ENCODE measurements at places on chromosomes 7 and 10.

DNA sequence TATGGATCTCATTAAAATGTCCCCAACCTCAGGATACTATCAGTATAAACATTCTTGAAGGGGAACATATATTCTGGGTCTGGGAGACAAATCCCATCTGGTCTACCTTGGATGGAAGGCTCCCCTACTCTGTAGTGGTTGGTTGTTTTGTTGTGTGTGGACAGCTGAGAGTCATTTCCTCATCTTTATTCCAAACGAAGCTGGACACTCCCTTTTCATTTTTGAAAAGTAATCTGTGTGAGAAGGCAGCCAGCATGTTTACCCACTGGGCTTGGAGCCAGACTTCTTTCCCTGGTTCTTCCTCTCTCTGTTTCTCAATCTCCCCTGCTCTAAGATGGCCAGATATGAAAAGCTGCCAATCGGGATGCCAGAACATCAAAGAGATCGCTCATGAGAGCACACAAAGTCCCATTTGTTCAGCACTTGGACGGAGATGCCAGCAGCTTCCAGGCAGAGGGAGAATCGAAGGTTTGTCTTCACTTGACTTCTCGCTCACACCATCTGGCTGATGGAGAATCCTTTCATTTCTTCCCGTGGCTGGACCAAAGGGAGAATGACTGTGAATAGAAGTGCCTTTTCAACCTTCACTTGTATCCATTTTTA lies 108.1 kb upstream of the AGR3 start:
- peak; percentile 87 for DNase-seq

- DNase-seq: no peak
These were observed at the start of gene SLIT1 for GRCh38 chr10:97185326-97186058. Gene SLIT1, minus strand, starts transcription at chr10:97185959. Its CDS starts 285 bp downstream, at chr10:97185674.

DNA sequence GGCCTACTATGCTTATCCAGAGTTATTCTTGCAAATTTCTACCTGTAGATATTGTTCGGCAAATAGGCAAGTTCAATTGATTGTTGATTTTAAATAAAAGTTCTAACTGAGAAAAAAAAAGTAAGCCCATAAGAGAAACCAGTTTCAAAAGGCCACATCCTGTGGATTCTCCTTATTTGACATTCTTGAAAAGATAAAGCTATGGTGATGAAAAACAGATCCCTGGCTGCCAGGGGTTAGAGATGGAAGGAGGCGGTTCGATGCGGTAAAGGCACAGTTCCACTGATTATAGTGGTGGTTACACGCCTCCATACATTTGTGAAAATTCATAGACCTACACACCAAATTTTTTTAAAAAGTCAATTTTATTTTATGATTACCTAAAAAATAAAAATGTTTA lies 347.8 kb downstream of the KCNMA1 start:
- no peak for DNase-seq

DNA sequence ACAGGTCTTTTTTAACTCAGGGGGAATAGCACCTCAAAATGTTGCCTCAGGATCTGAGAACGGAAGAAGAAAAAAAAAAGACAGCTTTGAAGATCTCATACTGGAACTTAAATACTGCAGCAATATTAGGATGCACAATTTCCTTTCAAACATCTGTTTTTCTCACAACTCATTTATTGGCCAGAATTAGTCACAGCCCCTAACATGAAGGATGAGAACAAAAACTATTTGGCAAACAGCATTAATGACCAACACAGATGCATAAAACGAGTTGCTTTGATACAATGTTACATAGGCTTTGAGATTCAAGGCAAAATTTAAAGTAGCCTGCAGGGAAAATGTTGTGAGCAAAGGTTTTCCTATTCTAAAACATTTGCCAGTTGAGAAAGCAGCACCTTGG lies 36.5 kb downstream of the JMJD1C start:
- no peak for DNase-seq

- no peak for DNase-seq
These were observed 360.8 kb downstream of the CRPPA start for GRCh38 chr7:16060502-16060901.

DNA sequence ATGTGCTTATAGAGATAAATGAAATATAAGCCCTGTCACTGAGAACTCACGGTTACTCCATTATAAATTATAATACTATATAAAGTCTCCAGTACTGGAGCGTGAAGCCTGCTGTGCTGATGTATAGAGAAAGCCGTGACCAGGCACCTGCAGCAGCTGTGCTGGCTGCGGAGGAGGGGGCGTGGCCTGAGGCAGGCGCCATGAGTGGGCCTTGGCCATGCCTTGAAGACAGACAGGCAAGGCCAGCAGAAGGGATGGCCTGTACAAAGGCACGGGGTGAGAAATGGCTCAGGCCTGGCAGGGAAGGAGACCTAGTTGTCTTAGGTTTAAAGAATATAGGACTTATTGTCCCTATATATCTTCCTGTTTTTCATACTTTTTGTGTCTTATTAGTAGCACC lies 218.5 kb upstream of the STK17A start:
- no peak for DNase-seq

GRCh38 chr7:106053109-106053508 lies 59.0 kb downstream of the SYPL1 start:
- no peak for DNase-seq

DNA sequence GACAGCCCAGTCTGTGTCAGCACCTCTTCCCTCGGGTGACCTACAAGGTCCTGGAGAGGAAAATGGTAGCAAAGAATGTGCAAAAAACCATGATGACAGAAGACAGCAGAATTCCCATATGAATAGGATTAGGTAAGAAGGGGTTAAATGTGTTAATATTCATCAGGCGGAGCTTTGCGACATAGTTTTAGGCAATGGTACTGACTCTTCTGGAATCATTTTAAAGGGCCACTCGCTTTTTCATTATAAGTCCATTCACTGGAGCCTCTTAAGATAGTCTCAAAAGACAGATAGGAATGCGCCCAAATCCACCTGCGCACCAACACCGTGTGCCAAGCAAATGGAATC lies 38.2 kb downstream of the DLG5 start:
- no peak for DNase-seq

DNA sequence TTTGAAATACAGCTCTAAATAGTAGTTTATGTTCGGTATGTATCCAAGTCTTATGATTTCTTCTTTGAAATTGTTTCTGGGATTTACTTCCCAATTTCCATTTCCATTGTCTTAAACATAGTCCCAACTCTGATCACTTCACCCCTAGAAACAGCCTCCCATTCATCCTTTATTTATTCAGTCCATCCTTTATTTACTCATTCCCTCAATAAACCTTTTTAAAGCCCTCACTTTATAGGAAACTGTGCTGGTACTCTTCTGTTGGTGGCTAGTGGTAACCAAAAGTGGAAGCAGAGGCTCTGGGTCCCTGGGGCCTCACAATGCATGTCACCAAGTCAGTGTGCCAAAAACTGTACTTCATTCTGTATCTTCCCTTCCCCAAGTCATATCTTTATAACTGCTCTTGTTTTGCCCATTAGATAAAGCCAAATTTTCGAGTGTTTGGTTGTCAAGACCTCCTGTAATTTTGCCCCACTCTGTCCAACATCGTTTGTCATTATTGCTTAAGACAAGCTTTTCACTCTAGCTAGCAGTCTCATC lies 3.9 kb upstream of the EPC1 start:
- DNase-seq: no peak

- DNase-seq: no peak
These were observed 37.9 kb downstream of the ADAM12 start for GRCh38 chr10:126350216-126350992.

GRCh38 chr10:78579995-78580394 lies 488.8 kb upstream of the ZMIZ1 start:
- DNase-seq: no peak

GRCh38 chr10:2130705-2131305 lies 393.5 kb upstream of the ADARB2 start:
- DNase-seq: no peak

GRCh38 chr10:124731551-124731950 lies 12.6 kb downstream of the FAM53B start:
- DNase-seq: no peak

- peak; percentile 24 for DNase-seq
These were observed 851.5 kb upstream of the COBL start for GRCh38 chr7:52168085-52168484.

DNA sequence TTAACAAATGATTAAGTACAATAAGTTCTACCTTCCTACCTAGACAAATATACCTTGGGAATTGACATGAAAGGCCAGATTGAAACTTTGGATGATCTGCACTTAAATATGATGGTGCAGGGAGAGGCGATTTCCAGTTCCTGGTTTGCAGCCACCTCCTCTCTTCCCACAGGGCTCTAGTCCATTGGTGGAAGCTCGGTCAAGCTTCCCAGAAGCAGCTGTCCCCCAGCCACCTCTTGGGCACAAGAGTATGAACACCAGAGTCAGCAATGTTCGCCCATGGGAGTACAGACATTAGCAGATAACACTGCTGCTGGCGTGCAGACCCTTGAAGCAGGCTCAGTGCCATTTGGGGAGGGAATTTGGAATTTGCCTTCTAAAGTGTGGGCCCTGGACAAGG lies 1.5 kb upstream of the CPVL start:
- DNase-seq: no peak

GRCh38 chr7:127885222-127885772 lies 145.9 kb downstream of the LRRC4 start:
- no peak for DNase-seq

DNA sequence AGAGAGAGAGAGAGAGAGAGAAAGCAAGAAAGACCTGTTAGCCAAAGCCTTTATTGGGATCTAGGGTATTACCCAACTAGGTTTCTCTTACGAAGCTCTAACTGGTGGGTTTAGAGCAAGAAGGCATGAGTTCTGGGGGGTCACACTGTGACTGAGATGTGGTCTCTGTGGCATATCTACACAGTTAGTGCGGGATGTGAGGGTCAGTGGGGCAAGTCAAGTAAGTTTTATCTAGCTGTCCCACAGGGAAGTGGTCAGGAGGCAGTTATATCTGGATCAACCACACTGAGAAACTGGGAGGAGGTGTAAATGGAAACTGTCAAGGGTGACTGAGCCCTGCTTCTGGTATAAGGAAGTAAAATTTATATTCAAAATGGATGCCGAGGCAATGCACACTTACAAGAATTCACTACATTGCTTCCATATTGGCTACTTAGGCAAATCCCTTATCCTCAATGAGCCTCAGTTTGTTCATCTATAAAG lies 331.6 kb upstream of the HPS1 start:
- no peak for DNase-seq

DNA sequence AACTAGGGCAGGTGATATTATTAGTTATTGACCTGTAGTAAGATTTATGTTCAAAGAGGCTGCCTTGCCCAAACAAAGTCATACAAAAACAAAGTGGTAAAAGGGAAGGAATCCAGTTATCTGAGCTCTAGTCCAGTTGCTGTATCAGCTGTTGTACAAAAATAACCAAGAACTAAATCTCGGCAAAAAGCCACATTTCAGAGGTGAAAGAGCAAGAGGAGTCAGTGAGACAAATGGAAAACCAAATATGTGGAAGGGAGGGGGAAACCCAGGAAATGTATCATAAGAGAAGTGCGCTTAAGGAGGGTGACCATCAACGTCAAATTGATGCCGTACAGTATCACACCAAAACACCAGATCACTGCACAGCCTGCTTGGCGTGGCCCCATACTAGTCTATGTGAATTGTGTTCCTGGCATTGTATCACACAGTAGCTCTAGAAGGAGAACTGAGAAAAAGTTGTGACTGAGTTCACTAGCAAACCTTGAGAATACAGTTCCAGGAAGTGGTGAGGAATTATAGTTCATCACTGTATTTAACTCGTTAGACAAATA lies 6.4 kb downstream of the AGBL3 start:
- peak; percentile 9 for DNase-seq

DNA sequence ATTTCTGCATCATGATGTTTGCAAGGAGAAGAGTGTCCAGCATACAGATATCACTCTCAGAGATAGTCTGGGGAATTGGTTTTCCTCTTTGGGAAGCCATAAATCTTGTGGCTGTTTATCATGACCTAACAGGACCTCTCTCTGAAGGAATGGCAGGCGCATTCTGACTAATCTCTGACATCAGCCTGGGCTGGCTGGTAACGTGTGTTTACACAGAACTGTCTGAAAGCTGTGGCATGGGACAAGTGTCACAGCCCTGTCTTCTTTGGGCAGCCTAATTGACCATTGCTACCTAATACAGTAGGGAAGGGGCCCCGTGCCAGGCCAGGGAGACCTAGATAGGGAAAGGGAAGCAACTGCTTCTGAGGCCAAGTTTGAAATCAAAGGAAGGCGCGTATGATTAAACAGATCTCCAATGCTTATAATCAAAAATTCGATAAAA lies 73.9 kb upstream of the CABCOCO1 start:
- DNase-seq: no peak

- DNase-seq: no peak
These were observed 594.4 kb upstream of the VSTM2A start for GRCh38 chr7:53947732-53948131.

- DNase-seq: no peak
These were observed 879.0 kb upstream of the CELF2 start for GRCh38 chr10:10138685-10139084.

DNA sequence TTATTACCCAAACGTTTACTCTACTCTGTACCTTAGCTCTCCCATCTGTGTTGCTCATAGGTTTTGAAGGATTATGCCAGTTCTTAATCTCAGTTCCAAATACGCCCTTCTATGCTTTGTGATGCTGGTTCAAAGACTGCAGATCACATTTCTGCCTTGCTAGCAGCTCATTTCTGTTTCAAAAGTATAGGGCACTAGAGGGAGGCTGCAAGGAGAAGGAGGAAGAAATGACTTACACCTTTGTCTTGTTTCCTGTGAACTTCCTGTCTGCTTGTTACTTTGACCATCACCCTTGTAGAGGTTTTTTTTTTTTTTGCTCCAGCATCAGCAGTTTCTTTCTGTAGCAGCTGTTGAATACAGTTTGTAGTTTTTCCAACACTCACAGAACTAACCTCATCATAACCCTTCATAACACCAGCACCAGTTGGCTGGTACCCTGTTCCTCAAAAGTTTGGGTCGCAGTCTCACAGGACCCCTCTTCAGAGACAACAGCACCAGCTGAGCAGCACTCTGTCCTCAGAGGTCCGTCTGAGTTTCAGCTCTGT lies 16.5 kb downstream of the SLK start:
- no peak for DNase-seq

GRCh38 chr7:107002529-107002998 lies 41.9 kb upstream of the PRKAR2B start:
- no peak for DNase-seq

DNA sequence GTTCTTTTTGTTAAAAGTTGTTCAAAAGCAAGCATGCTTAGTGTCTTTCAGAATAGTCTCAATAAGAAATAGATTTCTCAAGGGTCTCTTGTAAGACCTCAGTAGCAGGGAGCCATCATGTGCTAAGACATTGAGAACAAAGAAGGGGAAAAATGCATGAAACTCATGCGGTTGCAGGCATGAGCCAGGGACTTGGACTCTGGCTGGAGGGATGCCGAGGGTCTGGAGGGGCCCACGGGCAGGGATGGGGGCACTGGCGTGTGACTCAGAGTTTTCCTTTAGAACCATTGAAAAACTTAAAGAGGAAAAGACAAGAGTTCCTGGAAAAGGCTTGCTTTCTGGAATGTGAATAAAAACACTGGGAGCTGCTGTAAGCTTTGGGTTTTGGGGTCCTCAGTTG lies 253.3 kb downstream of the CCDC3 start:
- DNase-seq: no peak

DNA sequence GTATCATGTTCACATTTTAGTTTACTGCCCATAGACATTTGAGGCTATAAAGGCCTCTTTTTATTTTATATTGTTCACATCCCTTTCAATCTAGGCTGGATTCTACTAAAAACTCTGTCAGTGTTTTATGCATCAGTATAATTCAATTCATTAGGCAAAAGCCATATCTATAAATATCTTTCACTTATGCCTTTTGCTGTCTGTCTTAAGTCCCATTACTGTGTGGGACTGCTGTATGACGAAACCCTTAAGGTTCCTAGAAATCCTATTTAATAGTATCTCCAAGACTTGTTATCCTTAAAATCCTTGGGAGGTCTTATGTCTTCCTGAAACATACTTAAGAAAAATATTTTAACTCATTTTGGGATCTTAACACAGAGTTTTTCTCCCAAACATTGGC lies 139.2 kb downstream of the HGF start:
- no peak for DNase-seq

All from mucosa of descending colon (tissue), 3 donors.